ENCODE measurements at places on chromosomes 3 and 15.

DNA sequence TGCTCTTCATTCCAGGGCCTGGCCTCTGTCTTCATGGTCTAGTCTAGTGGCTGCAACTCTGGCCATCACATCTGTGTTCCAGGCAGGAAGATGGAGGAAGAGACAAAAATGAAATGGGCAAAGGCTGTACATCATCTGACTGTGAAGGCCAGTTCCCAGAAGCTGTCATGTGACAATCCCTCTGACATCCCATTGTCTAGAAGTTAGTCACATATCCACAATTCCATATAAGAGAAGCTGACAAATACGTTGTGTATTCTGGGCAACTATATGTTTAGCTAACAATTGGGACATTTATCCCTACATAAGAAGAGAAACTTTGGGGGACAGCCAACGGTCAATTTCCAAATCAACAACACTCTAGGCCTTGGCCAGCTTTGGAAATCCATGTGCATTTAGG is 34.5 kb upstream of the C3orf70 start:
- DNase-seq, result no peak

DNA sequence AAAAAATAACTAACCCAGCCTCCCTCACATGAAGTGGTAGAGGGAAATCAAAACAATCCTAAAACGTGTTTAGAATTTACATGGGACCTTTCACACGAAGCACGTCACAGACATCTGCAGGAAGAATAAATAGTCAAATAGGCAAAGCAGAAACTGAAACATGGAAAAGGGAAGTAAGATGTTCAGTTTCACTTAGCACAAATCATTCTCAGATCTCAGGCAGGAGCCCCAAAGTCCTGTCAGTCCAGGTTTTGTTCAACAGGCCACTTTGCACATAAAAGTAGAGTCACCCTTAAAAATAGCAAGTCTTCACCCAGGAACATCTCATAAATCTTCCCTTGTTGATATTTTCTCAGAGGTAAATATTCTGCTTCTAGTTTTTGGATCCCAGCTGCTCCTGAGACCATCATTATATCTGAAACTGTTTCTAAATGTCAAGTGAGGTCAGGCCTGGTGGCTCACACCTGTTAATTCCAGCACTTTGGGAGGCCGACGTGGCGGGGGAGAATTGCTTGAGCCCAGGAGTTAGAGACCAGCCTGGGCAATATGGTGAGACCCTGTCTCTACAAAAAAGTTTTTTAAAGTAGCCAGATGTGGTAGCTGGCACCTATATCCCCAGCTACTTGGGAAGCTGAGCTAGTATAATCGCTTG is 1.9 kb downstream of the RUBCN start:
- no peak for DNase-seq

- no peak for DNase-seq
Observed at GRCh38 chr15:70004826-70005225, 92.9 kb downstream of the TLE3 start.

DNA sequence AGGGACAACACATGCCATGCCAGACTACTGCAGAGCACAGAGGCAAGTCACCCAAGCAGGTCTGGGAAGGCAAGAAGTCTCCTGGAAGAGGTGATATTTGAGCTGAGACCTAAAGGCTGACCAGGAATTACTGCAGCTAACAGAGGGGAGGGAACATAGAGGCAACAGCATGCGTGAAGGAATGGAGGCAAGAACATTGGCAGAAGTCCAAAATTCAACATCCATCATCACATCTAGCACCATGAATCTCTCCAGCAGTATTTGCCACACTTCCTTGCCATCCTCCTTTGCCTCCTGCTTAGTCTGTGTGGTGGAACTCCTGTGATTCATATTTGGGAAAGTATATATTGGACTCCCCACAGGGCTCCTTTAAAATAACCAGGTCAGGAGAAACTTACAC is 870 bp upstream of the TSEN2 start:
- DNase-seq, result no peak

DNA sequence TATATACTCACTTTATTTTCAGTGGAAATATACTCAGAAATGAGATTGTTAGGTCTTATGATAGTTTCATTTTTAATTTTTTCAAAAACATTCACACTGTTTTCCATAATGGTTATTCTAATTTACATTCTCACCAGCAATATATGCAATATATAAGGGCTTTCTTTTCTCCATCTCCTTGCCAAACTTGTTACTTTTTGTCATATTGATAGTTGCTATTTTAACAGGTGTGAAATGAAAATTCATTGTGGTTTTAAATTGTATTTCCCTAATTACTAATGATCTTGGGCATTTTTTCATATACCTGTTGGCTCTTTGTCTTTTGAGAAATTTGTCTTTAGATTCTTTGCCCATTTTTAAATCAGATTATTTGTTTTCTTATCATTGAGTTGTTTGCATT is 325.2 kb downstream of the DIPK2A start:
- DNase-seq, result no peak
